ENCODE measurements at places on chromosomes 1 and 21.

DNA sequence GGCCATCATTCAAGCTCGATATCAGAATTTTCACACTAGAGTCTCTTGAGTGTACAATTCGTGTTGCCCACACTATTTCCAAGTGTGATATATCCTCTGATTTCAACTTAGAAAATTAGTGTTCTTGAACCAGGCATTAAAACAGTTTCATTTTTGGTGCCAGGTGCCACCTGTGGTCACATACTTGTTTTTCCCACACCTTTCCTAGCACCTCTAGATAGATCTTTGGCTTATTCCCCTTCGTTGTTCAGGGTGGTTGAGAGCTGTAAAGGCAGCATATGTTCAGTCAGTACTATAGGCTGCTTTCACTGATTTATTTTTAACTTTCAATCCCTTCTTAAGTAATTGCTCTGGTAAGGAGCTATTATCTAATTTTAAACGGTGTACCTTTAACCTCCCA, 131.1 kb downstream of the NEK7 start:
- DNase-seq = no peak

GRCh38 chr1:77202751-77203150, 16.5 kb downstream of the PIGK start:
- DNase-seq = no peak

GRCh38 chr1:156600733-156601121, 552 bp downstream of the GPATCH4 start:
- DNase-seq = no peak

DNA sequence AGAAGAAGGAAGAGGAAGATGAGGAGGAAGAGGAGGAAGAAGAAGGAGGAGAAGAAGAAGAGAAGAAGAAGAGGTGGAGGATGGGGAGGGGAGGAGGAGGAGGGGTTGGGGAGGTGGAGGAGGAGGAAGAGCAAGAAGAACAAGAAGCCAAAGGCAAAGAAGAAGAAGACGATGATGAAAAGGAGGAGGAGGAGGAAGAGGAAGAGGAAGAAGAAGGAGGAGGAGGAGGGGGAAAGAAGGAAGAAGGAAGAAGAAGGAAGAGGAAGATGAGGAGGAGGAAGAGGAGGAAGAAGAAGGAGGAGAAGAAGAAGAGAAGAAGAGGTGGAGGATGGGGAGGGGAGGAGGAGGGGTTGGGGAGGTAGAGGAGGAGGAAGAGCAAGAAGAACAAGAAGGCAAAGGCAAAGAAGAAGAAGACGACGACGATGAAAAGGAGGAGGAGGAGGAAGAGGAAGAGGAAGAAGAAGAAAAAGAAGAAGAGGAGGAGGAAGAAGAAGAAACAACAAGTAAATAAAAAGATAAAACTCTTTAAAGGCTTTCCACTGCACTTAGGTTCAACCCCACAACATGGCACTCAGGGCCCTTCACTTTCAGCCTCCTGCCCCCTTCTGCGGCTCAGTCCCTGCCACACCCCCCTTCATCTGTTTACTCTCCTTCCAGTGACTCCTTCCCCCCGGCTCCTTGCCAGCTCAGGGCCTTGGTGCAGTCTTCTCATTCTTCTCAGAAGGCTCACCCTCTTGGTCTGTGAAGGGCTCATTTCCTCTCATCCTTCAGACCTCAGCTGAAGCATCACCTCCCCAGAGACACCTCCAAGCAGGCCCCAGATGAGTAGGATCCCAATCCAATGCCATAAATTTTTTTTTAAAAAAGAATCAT, 114.0 kb downstream of the KCNN3 start:
- no peak for DNase-seq

- no peak for DNase-seq
These were observed 26.3 kb downstream of the NFASC start for GRCh38 chr1:204896787-204897469.

DNA sequence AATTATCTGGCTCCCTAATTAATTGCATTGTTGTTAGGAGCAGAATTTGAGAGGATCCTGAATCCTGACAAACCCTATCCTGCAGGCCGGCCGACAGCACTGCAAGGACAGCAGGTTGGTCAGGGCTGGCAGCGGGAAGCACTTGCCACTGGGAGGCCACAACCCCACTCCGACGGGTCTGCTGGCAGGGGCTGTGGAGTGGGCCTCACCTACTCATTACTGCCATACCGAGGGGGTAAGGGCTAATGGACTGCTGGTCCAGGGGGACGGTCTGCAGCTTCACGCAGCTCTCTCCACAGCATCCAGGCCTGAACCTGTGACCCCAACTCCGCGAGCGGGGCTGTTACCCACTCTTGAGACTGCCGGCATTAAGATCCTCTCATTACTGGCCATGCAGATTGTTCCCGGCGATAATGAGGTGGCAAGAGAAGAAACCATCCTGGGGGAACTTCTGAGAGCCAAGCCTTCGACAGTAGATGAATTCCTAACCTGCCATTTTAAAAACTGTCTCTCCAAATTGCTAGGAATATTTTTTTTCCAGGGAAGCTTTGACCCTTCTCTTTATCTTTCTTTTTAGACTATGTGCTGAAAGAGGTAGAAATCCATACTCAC, 501.3 kb downstream of the OMA1 start:
- DNase-seq = no peak

DNA sequence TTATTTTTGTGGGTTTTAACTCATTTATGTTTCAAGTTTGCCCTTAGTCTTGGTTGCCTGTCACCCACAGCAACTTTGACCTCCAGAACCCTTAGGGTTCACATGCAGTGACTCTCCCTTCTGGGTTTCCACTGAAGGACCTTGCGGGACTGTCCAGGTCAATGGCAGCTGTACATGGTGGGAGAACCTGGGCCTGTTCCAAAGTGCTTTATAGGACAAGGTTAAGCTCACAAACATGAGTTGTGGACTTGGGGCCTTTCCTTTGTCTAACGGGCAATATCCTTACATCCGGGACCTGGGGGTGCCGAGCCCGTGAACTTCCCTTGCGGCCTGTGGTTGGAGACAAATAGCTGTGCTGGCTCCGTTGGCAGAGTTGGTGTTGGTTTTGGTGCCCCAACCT, 77.8 kb downstream of the CD58 start:
- DNase-seq = no peak

DNA sequence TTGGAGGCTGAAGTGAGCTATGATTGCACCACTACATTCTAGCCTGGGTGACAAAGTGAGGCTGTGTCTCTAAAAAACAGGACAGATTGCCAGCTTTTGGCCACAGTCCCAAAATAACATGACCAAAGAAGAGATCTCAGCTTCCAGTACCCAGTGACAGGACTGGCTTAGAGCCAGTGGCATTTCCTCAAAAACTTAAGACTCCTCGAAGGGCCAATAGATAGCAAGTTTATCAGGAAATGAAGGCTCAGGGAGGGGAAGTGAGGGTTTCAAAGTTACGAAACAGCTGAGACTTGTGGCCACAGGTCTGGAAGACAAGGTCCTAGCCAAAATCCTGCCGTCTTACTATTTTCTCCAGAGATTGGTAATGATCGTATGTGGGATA, 6.3 kb upstream of the TMEM39B start:
- no peak for DNase-seq
